ENCODE measurements at places on chromosomes 5 and 9.

GRCh38 chr5:168479166-168479565 lies 7.1 kb upstream of the RARS1 start:
- no peak for DNase-seq

GRCh38 chr9:135123773-135124134 lies 36.3 kb downstream of the OLFM1 start:
- DNase-seq: no peak

- no peak for DNase-seq
Measured at GRCh38 chr5:125525356-125525755, 778.9 kb upstream of the ZNF608 start.

- DNase-seq: no peak
Measured at GRCh38 chr9:71306134-71306533, 184.7 kb upstream of the TRPM3 start.
